NCI-H1092 (cell line): ENCODE measurements at places on chromosomes 1 and 21.

DNA sequence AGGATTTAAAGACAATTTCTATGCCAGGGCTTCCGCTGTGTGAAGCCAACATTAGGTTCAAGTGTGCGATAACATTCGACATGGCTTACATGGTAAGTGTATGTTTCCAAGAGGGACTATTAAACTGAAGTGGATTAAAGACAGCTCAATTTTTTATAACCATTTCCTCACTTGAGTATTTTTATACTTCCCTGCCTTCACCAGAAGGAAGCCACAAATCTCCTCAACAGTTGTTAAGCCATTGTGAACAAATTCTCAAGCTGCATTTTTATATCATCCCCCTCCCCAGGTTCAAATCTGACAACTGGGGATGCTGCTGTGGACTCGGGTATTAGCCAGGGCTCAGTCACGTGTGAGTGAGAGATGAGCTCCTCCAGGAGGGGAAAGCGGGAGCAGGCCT, 116.3 kb downstream of the RHOU start:
- DNase-seq, result no peak

- no peak for DNase-seq
Measured at GRCh38 chr1:54777431-54777830, 13.1 kb upstream of the PARS2 start.

DNA sequence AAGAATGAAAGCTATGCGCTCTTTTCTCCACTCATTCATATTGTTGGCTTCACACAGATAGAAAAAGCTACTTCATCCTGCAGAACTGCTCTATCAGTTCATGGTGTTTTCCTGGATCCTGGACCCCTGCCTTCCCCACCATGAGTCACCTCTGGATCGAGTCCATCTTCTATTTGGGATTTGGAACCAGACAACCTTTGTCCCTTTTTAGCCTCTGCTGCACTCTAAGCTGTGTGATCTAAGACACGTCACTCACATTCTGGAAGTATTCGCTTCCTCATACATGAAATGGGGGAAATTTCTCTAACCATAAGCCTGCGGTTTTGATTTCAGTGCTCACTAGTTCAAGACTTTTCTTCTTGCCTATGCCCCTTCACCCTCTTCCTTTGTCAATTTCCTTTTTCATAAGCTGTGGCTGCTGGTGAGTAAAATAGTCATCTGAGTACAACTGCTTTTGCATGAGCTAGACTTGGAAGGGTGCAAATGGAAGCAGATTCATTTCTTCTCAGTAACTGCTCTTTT, 14.1 kb upstream of the DEGS1 start:
- DNase-seq, result no peak

- no peak for DNase-seq
Measured at GRCh38 chr1:32197074-32197473, 3.3 kb upstream of the CCDC28B start.

- DNase-seq, result no peak
Measured at GRCh38 chr1:55007625-55008024, 8.9 kb downstream of the BSND start.

DNA sequence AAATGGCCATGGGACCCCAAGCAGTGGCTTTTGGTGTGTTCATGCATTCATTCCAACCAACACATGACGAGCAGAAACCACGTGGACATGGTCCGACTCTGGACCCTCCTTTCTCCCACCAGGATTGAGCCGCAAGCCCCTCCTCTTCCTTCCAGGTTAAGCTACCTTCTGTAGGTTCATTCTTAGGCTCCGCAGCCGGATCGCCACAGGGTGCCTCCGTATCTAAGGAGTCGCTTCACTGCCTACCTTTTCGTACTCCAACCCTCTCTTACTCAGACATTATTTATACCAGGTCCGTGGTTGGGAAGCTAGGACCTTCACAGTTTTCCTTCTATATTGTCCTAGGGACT, 63.6 kb downstream of the RHBG start:
- DNase-seq, result no peak

DNA sequence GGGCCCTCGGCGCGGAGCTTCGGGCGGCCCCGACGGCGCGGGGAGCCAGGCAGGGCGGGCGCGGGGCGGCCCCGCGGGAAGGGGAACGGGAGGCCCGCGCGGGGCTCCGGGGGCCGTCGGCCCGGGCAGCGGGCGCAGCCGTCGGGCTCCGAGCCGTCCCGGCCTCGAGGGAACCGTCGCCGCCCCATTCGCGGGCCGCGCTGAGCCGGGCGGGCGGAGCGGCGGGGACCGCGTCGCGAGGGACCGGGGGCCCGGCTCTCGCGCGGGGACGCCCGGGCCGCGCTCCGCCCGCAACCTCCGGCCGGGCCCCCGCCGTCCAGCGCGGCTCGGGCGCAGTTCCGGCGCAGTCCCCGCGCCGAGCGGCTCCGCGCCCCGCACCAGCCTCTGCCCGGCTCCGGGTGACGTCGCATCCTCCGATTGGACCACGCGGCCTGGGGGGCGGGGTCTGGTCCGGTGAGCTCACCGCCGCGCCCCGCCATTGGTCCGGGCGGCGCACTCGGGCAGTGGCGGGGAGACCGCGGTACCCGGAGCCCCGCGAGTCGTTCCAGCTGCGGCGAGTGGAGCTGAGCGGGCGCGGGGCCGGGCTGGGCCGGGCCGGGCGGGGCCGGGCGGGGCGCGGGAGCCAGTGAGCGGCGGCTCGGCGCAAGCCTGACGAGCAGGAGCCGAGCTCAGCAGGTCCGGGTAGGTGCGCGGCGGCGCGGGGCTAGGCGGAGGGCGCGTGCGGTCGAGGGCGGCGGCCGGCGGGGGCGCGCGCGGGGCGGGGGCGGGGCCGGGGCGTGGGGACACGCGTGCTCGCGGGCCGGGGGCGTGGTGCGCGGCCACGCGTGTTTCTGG, 66.7 kb upstream of the VAMP3 start:
- DNase-seq, result peak; percentile 94

GRCh38 chr1:211635597-211636205, 39.7 kb downstream of the NEK2 start:
- no peak for DNase-seq

- DNase-seq, result no peak
Measured at GRCh38 chr1:34165422-34165921, 442 bp upstream of the CSMD2 start.

DNA sequence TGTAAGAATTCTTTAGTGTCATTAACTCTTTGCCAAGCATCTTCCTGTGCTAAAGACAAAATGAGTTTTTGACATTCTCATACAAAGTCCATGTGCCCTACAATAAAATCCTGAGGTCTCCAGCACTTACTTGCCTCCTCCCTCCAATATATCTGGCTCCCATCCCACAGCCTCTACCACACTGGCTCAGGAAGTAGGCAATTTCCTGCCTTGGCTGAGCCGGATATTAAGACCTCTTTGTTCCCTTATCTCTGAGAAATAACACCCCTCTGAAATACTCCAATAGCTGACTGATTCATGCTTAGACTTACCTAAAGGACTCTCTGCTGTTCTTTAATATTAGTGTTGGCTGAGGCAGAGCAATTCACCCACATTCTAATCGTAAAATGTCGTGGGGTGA, 37.6 kb upstream of the GORAB start:
- DNase-seq, result no peak

- DNase-seq, result no peak
Measured at GRCh38 chr1:84780000-84780716, 89.9 kb upstream of the SSX2IP start.

- DNase-seq, result no peak
Measured at GRCh38 chr1:221783936-221784335, 42.0 kb upstream of the DUSP10 start.

DNA sequence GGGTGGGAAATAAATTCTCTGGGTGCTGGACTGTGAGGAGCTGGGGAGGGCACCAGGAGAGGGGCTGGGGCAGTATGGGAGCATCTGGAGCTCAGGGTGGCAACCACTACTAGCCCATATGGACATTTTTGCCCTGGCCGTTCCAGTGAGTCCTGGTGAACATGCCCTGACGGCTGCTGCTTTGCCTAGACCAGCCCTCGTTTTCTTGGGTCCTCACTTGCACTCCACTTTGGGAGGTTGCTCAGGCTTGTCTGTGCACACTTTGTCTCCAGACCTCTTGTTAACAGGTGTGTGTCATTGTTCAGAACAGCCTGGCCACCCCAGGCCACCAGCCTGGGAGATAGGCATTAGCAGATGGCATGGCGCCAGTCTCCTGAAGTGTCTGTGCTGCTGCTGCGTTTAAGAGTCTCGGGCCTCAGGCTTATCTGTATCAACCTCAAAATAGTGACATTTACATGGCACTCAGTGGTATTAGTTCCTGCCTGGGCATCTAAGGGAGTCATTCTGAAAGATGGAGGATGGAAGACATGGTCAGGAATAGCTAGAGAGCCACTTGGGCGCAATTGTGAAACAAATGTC, 190.5 kb downstream of the PTPRU start:
- peak; percentile 20 for DNase-seq
